Stimulated activated naive B cell treated with anti-CD40 and anti-IgM and Interleukin-4, amounts not matched to agents 10 μg/mL and 1 μg/mL and 100 μg/mL, for 72 hours (primary cell): ENCODE measurements at places on chromosomes 5 and 9.

DNA sequence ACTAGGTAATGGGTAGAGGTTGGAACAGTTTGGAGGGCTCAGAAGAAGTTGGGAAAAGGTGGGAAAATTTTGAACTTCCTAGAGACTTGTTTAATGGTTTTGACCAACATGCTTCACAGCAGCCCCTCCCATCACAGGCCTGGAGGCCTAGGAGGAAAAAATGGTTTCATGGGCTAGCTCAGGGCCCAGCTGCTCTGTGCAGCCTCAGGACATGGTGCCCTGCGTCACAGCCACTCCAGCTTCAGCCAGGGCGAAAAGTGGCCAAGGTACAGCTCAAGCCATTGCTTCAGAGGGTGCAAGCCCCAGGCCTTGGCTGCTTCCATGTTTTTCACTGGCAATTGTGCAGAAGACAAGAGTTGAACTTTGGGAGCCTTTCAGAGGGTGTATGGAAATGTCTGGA is 453.7 kb downstream of the LRRC70 start:
- DNase-seq: no peak

GRCh38 chr5:119596046-119596445 is 33.3 kb upstream of the FAM170A start:
- no peak for DNase-seq

GRCh38 chr5:139397921-139398320 is 3.0 kb upstream of the PROB1 start:
- no peak for DNase-seq

DNA sequence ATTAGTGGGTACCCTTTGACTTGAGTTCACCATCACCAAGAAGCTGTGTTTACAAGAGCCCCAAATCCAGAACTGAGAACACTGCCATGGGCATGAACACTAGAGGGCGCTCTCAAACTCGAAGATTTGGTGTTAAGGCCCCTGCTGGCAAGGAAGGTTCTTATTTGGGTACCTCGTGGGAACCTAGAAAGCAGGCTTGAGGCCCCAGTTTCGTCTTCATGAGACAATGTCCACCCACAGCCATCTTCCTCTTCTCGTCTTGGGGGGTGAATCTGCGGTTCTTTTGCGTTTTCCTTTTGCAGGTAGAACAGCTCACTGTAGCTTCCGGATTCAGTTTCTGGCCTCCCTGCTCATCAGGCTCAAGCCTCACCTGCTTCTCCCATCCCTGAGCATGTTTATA is 184.0 kb downstream of the SEMA5A start:
- DNase-seq: peak; percentile 2

DNA sequence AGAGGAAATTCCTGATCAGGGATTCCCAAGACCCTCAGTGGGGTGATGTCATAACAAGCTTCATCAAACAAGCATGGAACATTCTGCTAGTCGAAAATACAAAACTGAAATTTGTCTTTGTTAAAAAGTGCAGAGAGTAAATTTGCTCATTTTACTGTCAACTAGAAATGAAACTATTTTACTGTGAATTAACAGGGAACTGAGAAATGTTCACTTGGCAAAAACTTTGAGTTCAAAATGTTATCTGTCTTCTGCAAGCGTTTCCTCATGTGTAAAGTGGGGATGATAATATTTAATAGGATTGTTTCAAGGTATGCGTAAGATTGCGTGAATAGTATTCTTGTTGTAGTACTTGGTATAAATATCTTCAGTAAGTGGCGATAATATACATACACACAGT is 45.4 kb downstream of the ALDH1A1 start:
- DNase-seq: no peak

GRCh38 chr5:173317091-173317730 is 11.0 kb downstream of the STC2 start:
- DNase-seq: no peak

DNA sequence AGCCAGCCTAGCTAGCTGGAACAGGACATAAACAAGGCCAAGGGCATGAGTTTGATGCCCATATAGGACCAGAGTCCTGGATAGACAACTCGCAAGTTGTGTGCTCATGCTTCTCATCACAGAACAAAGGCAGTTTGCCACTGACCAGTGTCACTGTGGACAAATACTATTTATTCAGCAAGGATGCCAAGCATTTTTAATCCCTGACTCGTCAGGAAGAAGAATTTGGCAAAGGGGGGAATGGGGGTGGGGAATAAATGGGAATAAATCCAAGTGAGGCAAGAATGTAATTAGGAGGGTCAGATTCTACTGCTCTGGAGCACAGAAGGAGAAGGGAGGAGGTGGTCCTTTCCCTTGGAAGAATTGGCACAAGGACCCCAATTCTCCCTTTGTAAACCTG is 46.8 kb upstream of the ANKRD55 start:
- DNase-seq: no peak

GRCh38 chr5:32225445-32225844 is 51.3 kb upstream of the GOLPH3 start:
- DNase-seq: no peak

DNA sequence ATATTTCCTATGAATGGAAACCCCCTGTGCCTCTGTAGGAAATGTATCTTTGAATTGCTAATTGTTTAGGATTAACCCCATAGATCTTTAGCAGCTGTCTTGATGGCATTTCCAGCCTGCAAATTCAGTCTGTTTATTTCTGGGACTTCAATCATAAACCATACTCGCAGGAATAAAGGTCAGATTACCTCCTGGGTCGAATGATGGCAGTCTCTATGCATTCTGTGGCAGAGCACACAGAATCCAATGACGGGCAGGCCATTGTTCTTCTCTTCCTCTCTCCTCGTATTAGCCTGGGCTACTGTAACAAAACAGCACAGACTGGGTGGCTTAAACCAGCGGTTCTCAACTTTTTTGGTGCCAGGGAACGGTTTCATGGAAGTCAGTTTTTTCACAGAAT is 199.9 kb downstream of the PCSK5 start:
- DNase-seq: no peak

DNA sequence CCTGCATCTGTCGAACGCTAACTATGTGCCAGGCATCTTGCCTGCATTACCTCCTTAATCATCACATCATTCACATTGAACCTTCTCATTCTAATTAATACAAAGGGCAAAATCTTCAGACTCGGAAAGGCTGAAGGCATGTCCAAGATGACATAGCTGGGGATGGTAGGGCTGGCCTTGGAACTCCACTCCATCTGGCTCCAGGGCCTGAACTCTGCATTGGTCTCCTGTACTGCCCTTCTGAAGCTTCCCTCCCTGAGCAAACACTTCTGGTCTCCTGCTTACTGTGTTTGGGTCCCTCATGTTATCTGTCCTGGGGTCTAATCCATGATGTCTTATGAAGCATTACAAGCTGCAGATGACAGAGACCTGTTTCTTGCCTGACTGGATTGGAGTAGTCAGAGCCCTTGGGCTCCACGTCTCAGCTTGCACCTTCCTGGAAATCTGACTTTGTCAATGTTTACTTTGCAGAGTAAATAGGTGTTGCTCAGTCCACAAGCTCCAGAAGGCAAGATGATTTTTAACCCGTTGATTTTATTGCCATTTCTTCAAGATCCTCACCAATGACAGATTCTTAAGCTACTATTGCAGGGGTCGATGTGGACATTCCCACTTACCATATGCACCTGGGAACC is 106.1 kb downstream of the GALNT10 start:
- DNase-seq: no peak

GRCh38 chr5:74028976-74029375 is 403.0 kb downstream of the ARHGEF28 start:
- DNase-seq: no peak

DNA sequence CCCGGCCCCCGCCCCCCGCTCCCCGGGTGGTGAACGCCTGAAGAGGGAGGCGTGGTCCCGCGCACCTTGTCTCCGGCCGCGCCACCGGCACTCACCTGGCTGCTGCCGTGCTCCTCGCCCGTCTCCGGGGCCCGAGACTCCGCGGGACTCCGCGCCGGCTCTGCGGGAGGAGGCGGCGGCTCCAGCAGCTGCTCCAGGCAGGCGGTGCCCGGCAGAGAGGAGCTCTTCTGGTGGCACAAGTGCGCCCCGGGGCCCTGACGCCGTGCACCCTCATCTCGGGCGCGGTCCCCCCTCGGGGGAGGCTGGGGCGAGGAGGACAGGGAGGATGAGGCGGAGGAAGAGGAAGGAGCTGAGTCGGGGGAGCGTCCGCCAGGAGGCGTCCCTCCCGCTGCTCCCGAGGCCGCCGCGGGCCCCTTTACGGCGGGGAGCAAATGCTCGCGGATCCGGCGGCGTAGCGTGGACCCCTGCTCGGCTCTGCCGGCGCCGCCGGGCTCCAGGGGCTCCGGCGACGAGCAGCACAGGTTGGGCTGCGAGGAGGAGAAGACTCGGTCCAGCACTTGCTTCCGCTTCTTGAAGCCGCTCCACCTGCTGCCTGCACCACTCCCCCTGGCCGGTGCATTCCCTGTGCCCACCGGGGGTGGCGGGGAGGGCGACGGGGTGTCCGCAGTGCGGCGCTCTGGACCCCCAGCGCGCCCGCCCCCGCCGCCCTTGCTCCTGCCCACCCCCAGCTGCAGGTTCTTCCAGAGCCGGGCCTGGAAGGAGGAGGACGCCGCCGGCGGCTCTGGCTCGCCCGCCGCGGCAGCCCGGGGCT is 928 bp downstream of the MCTP1 start:
- peak; percentile 25 for DNase-seq

DNA sequence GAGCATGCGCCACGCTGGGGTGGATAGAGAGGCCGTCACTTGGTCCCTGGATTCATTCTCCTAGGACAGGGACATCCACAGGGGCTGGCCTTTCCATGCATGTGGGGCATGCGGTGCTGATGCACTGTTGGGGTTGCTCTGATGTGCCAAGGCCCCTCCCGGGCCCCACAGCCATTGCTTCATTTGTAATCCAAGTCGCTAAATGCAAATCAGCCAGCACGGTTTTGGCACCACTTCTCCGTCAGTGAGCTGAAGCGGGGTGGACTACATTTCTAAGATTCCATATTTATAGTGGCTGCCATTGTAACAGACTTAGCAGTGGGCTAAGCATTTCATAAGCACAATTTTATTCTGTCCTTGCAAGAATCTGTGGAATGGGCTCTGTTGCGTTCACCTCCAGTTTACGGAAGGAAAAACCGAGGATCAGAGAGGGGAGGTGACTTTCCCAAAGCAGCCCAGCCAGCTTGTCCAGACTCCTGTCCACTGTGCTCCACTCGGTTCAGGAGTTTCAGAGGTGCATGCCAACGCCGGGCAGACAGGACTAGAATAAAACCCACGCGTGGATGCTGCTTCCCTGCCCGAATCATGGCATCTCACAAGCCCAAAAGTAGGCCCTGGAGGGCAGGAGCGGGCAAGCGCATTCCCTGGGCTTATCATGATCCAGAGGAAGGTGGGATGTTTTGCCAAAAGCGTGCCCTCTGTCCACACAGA is 102.6 kb upstream of the COL5A1 start:
- no peak for DNase-seq

DNA sequence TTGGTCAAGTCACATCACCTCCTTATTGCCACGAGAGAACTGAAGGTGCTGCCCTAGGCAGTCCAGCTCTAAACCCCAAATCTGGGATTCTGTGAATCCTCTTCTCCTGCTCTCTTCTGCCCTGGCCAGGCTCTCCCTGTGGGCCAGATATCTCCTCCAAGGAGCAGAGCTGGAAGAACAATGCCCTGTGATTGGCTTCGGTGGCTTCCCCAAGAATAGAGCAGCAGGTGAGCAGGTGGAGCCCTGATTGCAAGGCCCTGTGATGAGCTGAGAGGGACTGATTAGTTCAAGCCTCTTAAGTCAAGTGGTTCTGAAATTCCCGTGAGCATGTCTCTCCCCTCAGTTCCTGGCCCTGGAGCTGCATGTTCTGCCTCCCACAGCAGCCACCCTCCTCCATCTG is 175.3 kb upstream of the BRINP1 start:
- DNase-seq: no peak

- no peak for DNase-seq
Observed at GRCh38 chr5:69043655-69043996, 50.2 kb upstream of the SLC30A5 start.

DNA sequence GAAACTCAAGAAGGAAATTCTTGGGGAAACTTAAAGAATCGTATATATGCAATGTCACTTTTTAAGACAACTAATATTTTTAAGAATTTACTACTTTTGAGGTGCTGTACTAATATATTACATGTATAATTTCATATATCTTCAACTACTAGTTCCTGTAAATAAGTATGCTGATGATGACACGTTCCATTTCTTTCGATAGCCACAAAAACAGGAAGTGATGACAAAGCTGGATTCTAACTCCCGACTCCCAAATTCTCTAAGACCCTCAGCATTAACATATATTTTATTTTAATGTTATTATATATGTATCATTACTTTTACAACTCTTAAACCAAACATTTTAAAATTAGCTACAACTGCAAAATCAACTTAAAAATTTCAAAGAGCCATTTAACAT is 74.8 kb downstream of the STK32A start:
- DNase-seq: no peak

GRCh38 chr5:81317536-81317935 is 16.1 kb downstream of the ZCCHC9 start:
- no peak for DNase-seq

DNA sequence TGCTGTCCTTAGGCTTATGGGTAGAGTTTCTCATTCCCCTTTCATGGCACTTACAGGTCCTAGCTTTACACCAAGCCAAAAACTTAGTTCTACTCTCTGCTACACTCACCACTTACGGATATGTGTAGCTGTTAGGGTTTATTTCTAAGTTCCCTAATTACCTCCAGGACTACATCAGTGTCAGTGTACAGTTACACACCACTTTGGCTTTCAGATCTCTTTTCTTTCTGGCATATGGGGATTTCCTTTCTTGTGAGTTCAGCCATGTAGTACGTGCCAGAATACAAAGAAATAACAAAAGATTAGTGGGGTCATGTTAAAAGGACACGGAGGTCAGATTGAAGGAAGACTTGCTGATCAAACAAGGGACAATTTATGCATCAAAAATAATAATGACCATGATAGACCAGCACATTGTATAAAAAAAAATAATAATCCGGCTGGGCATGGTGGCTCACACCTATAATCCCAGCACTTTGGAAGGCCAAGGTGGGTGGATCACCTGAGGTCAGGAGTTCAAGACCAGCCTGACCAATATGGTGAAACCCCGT is 41.8 kb downstream of the LYRM7 start:
- no peak for DNase-seq

DNA sequence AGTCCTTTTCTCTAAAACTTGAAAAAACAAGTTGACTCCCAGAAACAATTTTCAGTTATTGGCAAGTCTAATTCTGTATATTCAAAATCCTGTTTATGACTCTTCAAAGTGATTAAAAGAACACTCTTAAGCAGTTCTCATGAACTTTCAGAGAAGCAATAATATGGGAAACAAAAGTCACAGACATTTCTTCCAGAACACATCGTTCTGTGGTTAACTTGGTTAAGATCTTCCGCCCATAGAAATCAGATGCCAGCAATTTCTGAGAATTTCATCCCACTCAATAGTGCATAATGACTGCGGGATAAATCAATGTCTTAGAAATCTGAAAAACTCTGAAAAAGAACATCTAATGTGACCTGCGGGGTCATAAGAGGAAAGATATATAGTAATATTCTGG is 300.5 kb downstream of the COX7C start:
- DNase-seq: no peak

GRCh38 chr9:107431461-107431860 is 58.1 kb downstream of the KLF4 start:
- DNase-seq: no peak
